ENCODE measurements at places on chromosomes 1 and 21. TPM values are rescaled to one million over a fixed set of nuclear protein-coding genes. Genes with fewer than 3 reads are reported as not detected.

Gene AKR7A3
- 97.0 TPM for total RNA-seq

DNA sequence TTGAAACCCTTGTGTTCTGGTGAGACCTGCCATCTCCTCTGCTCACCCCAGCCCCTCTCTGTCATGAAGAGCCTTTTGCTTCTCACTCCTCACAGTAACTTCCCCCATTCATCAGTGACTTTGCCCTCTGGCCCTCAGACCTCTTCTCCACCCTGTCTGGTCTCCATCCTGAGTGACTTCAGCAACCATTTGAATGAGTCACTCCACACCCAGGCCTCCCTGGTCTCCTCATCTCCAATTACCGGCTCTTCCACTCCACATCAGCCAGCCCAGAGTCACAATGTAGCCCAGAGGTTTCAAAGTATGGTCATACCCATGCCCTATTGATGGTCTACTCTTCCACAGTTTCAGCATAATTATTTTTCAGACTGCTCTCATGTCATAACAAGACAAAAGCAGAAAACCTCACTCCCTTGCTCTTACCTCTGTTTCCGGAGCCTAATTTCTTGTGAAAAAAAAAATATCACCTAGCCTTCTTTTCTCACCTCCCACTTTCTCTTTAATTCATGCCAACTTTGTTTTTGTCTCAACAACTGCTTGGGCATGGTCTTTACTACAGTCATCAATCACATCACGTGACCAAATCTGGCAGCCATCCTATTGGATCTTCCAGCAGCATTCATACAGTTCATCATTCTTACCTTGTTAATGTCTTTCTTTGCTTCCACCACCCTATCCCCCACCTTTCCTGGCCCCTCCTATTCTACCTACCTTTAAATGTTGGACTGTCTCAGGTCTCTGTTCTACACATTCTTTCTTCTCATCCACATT is 35.6 kb upstream of the NEK7 start:
- no peak for DNase-seq

DNA sequence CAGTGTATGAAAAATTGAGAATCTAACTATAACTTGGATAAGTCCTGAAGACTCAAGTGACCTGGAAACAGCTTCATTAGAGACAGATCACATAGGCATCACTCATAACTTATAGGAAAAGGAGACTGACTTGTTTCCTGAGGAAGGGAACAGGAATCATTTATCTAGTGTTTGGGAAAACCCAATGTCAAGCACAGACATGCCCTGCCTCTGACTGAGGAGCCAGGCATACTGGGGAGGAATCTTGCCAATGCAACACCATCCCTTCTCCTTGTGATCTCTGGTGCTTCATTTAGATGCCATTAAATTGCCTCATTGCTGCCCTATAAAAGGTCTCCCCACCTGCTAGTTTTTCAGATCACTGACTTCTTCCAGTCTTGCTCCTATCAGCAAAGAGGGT is 10.3 kb downstream of the LCE4A start:
- no peak for DNase-seq

Gene MAEL
- not detected for total RNA-seq

Gene HUNK
- 7.2 TPM for total RNA-seq

GRCh38 chr21:42763581-42764442 is 110.4 kb downstream of the PDE9A start:
- no peak for DNase-seq

Gene ADAMTS5
- 0.96 TPM for total RNA-seq

DNA sequence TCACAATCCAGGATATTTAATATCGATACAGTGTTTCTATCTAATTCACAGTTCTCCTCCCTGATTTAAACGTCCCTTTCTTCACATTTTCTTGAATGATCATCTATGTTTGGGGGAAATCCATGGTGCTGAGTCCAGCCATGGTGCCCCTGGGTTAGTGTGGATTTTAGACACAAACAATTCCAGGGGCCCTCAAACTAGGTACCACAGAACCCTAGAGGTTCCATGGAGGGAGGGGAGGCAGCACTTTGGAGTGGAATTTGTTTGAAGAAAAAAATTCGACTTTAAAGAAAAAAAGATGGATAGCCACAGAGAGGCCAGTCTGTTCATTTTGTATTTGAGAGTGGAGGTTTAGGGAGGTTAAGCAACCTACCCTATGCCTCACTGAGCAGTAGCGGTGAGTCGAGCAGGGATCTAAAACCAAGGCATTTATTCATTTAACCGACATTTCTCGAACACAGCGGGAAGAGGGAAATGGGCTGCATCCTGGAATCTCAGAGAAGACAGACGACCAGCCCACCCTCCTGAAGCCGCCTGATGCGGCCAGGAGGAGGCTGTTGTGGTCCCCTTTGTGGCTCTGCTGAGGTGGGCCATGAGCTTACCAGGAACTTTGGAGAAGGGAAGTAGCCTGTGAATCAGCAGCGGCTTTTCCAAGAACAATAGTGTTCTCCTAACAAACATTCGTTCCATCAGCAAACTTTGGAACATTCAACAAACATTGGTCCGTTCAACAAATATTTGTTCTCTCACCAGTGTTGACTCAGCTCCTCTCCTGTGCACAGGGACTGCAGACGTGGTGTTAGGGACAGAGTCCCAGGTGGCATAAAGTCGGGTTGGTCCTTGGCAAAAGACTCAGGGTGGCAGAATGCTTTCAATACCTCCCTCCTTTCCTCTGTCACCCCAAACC is 103.5 kb upstream of the ZBTB40 start:
- DNase-seq, result no peak

Gene SPRR2F
- not detected for total RNA-seq

- DNase-seq, result no peak
These were observed 156.9 kb downstream of the DHRS3 start for GRCh38 chr1:12460911-12461621.

Measured in colonic mucosa (tissue), 4 donors.